Activated naive CD8-positive, alpha-beta T cell treated with anti-CD3 and anti-CD28 coated beads, Interleukin-2, amount 10 ng/mL, durations not matched to agents 7 days and 5 days (primary cell): ENCODE measurements at places on chromosomes 7 and 10. TPM values are rescaled to one million over a fixed set of nuclear protein-coding genes. Genes with fewer than 3 reads are reported as not detected.

GRCh38 chr7:82789883-82790609 lies 346.5 kb upstream of the CACNA2D1 start:
- DNase-seq: no peak

GRCh38 chr7:41870461-41871138 lies 167.7 kb upstream of the INHBA start:
- no peak for DNase-seq

DNA sequence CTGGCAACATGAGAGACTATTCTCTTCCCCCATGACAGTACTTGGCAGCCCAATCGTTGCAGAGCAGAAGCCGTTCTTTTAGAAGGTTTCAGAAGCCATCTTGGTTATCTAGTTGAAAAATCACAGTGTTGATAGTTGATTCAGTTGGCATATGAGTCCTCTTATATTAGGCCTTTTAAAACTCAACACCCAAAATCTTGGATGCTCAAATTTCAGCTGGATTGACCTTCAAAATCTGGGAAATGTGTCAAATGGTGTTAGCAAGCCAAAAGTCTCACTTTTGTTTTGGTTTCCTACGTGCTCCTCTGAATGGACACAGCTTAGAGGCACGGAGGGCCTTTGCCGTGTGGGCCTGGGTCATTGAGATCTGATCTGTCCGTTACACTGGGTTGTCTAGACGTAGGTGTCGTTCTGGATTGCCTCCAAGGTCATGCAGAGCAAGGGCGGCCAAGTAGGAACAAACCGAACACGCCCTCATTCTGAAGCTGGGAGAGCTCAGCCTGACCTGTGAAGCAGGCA lies 59.3 kb upstream of the BMPER start:
- DNase-seq: no peak

DNA sequence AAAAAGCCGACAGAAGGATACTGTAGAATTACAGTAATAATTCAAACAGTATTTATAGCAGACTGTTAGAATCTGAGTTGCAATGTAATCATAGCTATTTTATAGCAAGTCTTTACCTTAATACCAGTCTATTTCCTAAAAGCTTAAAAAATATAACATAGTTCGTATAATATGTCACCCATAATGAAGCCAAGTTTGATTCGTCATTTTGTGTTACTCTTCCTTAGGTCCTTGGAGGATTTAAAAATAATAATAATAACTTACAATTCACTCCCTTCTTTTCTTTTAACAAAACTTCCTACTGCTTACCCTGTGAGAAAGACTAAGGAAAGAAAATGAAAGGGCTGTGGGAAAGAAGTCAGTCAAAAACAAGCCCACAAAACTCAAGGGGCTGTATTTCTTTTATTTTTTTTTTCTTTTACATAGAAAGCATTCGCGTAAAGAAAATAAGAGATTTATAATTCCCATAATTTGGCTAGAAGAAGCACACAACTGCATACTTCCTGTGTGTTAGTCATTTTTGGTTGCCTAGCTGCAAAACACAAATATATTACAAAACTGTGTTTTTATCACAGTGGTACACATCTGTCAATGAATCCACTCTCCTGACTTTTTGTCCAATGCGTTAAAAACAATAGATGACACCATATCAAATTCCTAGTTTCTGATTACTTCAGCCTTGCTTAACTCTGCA lies 187.2 kb upstream of the CELF2 start:
- no peak for DNase-seq

- DNase-seq: no peak
These were observed 322.6 kb downstream of the RNLS start for GRCh38 chr10:88260329-88261051.

GRCh38 chr10:29835055-29835454 lies 200.3 kb upstream of the SVIL start:
- DNase-seq: no peak

DNA sequence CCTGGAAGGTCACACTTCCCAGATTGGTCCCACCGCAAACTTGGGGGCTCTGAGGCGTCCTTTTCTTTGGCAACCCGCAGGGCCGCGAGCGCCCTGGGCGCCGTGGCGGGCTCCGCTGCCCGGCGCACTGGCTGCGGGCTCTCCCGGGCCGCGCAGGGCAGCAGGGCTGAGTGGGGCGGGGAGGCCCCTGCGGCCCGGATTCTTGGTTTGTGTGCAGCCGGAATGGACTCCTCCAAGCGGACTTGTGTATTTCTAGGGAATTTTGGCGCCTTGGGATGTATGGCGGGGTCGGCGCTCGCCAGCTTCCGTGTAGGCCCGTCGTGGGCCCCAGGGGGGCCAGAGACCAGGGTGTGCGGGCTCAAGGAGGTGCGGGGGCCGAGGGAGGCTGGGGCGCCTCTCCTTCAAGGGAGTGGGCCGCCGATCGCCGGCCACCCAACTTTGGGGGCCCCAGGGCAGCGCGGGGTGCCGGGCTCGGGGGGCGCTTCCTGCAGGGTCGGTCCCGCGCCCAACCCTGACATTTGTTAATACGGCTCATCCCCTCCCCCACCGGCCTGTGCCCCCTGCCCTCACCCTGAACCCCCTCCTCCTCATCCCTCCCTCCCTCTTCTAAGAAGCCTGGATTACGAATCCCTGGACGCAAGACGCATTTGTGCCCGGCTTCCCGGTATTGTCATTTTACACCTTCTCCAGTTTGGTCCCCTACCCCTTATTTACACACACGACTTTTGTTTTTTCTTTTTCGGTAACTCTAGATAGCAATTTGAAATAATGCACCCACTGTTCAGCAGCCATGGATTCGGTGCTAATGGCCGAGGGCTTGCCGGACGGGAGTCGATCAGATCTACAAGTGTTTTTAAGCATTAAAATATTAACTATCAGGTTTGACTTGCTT lies 2.5 kb downstream of the TCF7L2 start:
- DNase-seq: no peak

DNA sequence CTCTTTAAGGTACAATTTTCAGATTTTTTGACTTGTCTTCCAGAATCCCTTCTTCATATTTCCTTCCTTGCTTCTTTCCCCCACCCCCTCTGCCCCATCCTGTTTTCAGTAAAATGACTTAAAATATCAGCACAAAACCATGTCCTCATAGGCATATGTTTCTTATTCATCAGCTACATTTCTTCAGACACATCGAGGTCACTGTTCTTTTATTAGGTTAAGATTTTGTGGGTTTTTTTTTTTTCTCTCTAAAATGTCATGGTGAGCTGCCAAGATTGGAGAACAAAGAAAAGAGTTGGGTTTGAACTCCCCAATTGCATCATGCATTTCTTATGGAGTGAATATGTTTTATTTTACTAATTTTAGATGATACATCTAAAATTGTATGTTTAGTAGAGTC lies 35.8 kb downstream of the LAMB4 start:
- DNase-seq: no peak

DNA sequence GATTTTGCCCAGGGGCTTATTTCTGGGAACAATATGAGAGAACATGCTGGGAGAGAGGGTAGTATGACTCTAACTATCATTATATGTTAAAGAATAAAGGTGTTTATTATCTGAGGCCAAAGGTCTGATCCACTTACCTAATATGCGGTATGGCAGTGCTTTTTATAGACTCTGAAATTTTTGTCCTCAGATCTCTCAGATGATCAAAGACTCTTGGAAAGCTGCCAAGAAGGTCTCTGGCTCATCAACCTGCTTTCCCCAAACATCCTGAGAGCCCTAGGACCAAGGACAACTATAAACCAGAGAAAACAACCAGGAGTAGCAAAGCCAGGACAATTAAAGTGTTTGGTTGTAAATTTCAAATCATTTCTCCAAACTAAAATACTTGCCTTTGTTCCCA lies 255.7 kb upstream of the LRRN3 start:
- no peak for DNase-seq

- DNase-seq: no peak
These were observed 90.2 kb downstream of the GPR85 start for GRCh38 chr7:112996331-112996871.

- no peak for DNase-seq
These were observed 79.4 kb upstream of the FEZF1 start for GRCh38 chr7:122383934-122384333.

DNA sequence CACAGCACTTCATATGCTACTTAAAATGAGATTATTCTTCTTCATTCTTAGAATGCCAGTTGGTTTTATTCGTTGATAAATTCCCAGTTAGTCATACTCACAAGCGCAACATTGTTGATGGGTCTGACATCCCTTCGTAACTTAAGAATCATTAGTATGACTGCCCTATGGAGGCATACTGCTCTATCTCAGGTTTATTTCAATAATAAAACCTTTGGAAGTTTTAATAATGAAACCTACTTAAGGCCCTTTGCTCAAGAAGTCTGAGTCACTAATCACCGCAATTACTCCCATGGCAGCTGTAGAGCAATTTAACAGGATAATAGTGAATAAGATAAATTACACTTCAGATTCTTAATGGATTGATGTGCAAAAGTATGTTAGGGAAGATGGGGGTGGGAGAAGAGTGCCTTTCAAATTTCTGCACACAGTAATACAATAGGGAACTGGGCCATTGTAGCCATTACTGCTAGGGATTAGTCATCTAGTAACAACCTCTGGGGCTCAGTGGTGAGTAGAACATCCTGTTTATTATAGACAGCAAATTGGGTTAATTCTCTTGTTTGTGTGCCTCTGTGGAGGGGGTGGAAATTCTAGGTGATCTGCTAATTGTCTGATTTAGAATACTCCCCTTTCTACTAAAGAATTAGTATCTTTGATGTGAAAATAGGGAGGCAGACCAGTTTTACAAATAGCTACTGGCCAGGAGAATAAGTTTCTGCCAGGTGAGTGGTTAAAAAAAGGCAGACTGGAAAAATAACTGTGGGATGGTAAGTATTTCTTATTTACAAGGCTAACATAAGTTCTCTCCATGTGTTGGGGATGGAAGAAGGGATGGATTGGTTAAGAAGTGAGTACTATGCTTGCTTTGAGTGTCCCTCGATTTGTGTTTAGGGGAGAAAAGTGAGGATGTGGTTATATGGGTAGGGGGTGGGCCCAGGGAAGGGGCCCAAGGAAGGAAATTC lies 74.5 kb upstream of the VKORC1L1 start:
- no peak for DNase-seq

The PON1 gene
- total RNA-seq: not detected

The FAM180A gene
- total RNA-seq: not detected

The GSTO2 gene
- total RNA-seq: 1.4 TPM

The DHX32 gene
- total RNA-seq: 21.1 TPM

The TMEM184A gene
- not detected for total RNA-seq

The CARD11 gene
- total RNA-seq: 151 TPM

The CCL24 gene
- not detected for total RNA-seq
